Hematopoietic multipotent progenitor cell treated with erythropoietin and hydrocortisone succinate and interleukin-3 and kit ligand, for 4 days (in vitro differentiated cells): ENCODE measurements at places on chromosomes 12 and 14.
A peak's percentile ranks its signal among the peaks of the same experiment; 100 is the strongest.

DNA sequence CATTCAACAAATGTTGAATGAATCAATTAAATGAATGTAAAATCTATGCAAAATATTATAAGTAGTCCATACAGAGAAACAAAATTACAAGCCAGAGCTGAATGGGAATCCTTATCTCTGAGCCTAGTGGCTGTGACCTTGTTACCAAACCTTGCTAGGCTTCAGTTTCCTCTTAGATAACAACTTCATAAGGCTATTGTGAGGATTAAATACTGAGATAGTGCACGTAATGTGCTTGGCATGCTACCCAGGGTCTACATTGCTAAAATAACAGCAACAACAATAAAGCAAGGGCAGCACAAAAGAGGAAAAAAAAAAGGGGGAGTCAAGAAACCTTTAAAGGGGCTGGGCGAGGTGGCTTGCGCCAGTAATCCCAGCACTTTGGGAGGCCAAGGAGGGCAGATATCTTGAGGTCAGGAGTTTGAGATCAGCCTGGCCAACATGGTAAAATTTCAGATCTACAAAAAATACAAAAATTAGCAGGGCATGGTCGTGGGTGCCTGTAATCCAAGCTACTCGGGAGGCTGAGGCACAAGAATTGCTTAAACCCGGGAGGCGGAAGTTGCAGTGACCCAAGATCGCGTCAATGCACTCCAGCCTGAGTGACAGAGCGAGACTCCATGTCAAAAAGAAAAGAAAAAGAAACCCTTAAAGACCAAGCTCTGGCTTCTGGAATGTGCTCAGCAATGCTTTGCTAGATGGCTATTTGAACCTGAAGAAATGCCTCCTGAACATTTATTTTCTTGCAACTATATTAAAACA, 14.1 kb downstream of the STAB2 start:
- peak; percentile 31 for DNase-seq

DNA sequence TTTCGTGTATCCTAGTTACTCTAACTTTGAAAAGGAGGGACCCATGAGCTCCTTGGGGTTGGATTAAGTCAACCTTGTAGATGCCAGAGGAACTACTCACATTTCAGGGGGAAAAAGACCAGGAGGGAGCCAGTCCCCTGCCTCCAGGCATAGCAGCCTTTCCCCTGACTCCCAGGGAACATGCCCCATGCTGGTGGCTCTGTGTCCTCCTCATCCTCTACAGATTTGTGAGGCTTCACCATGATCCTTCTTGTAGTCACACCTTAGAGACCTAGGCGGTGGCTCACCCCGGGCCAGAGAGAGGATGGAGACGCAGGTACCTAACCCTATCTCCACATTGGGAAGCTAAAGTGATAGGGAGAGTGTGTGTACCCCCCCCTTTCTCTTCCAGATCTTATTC, 16.0 kb upstream of the PPP1R1A start:
- DNase-seq = no peak

GRCh38 chr12:122982963-122983788, 2.7 kb downstream of the ARL6IP4 start:
- no peak for DNase-seq

DNA sequence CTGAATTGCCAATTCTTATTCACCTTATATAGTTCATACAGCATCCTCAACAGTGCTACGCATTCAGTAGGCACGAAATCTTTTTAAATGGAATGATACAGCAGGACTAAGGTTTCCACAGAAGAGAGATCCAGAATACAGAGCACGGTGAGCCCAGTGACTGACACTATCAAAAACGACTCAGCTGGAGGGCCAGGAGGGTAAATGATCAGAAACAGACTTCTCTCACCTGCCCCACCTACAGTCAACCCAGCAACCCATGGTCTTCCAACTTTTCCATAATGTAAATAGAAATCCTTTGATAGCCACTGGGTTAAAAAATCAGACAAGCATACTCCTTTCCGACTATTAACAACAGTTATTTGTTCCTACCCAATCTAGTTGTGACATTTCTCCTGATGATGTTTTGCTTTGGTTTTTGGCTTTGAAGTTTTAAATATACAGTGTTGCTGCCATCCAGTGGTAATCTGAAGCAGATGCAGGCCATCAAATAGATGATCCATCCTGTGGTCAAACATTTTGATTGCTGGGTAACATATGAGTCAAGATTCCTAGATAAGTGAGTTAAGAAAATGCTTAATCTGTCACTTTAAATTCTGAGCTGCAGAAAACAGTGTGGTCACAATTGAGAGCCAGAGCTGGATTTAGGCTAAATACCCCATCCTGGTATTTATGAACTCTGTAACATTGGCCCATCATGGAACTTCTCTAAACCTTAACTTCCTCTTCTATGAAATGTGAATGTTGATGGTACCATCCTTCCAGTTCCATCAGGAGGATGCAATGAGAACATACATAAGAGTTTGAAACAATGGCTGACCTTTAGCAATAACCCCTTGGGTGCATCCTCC, 42.0 kb downstream of the GPHB5 start:
- peak; percentile 68 for DNase-seq

DNA sequence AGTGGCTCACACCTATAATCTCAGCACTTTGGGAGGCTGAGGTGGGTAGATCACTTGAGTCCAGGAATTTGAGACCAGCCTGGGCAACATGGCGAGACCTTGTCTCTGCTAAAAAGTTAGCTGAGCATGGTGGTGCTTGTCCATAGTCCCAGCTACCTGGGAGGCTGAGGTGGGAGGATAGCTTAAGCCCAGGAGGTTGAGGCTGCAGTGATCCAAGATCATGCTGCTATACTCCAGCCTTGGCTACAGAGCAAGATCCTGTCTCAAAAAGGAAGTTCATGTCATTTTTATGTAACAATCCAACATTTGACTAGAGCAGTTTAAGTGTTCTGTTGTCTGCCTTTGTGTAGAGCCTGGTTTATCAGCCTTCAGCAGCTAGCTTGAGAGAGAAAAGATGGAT, 6.2 kb downstream of the OXA1L start:
- no peak for DNase-seq

DNA sequence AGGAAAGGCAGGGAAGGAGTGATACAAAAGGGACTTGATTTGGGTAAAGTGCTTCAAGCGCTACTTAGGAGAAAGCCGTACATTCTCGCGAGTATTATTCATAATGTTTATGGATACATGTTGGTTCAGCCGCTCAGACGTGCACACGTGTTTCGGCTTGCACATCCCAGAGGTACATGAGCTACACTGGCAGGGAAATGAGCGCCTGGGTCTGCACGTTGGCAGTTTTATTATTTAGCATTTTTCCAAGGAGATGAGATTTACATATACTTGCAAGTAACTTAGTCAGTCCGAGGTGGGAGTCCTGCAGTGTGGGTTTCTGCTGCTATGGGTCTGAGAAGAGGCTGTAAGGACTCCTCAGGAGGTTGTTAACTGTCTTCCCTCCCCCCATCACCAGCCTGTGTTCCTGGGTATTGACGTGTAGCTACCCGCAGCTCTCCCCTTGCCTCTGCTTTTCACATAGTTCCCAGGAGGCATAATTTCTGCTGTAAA, 1.5 kb downstream of the PRKCH start:
- DNase-seq = peak; percentile 60

- no peak for DNase-seq
Measured at GRCh38 chr14:94405486-94405885, 17.1 kb upstream of the SERPINA1 start.

DNA sequence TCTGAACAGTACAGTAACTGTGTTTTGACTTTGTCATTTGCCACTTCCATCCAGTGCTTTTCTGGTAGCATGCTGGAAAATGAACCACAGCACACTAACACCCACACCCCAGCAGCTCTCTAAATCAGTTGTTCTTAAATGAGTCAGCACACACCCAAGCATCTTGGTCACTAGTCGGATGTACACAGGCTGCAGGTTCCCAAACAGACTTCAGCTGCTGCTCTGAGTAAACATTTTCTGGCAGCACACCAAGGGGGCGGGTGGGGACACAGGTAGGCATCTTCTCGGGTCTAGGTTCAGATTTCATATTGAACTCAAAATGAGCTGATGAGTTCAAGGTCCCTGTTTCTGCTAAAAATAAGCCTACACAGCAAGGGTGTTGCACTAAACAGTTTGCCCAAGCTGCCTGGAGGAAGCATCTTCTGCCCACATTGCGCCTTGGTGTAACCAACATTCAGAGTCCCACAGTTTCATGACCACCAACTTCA, 39.8 kb downstream of the IFNG start:
- DNase-seq = no peak

- no peak for DNase-seq
Measured at GRCh38 chr14:58327019-58327418, 28.7 kb downstream of the ARID4A start.

DNA sequence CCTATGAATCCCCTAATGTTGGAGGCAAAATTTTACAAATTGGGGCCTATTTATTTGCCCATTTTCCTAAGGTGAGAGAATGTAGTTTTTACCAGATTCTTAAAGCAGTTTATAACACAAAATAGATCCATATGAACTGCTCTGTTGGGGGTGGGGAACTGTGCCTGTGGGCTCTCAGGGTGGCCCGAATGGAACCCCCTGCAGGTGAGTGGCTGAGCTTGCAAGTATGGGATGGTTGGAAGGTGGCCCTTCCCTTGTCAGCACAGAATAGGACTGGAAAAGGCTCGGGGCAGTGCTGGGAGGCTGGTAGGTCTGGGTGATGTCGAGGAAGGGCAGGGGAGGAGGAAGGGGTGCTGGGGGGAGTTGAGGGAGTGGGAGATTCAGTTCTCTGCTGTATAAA, 4.9 kb downstream of the VSX2 start:
- DNase-seq = no peak

DNA sequence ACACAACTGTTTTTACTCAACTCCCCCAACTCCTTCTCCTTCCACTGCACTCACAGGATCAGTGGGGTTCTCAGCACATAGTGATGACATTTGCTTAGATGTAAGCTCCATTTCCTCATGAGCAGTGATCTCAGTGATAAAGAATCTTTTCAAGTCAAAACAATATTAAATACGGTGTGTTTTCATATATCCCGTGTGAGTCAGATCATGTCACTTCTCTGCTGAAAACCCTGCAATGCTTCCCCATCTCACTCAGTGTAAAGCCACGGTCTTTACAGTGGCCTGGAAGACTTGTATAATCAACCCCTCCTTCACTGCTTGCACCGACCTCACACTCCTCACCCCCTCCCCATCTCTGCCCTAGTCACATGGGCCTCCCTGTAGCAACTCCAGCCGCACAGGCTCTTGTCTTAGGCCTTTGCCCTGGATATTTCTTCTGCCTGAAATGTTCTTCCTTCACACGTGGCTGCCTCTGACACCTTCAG, 149.7 kb upstream of the ARHGAP5 start:
- DNase-seq = no peak

DNA sequence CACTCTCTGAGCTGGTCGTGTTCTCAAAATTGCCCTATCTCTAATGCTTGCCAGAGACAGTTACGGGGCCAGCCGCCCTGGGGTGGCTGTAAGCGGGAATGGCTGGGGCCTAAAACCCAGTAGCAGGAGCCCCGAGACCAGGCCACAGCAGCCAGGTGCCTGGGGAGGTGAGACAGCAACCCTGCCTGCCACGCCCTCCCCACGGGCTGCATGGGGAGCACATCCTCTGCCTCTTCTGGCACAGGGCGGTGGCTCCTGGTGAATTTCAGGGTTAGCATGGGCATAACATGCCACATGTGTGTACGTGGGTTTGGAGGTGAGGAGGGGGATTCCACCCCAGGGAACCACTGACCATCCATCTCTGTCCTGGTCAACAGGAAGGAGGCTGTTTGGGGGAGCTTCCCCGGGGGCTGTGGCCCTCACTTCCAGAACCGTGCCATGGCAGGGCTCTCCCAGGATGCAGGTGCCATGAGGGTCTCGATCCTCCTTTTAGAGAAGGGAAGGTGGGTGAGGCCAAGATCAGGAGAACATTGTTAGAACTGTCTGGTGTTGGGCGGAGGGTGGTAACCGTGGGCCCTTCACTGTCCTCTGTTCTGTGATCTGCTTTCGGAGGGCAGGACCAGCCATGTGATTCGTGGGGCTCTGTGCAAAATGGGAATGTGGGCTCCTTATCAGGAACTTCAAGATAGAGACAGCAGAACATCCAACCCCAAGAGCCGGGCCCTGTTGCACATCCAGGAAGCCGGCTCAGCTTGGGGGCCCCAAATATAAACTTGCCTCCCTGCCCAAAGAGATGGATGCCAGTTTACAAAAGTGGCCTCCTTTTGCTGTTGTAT, 312.2 kb upstream of the DIO3 start:
- DNase-seq = no peak

DNA sequence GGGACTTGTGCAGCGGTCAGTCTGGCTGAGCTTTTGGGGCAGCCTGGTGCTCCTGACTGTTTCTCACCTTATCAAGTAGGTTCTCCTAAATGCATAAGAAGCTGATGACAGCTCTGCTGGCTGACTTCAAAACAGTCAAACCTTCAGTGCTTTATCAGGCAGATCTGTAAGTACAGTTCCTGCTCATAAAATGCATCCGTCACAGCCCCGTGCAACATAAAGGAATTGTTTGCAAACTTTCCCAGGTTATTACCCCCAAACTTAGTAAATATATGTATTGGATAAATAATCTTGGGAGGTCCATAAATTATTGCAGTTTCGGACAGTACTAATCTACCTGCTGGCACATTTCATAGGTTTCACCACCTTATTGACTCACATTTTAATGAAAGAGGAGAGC, 10.7 kb downstream of the TUNAR start:
- no peak for DNase-seq

GRCh38 chr12:71061451-71061850, 96.3 kb downstream of the TSPAN8 start:
- DNase-seq = no peak

- peak; percentile 73 for DNase-seq
Measured at GRCh38 chr14:37246427-37246829, 48.7 kb downstream of the MIPOL1 start.

- DNase-seq = peak; percentile 53
Measured at GRCh38 chr12:113439606-113440030, 17.4 kb downstream of the SDSL start.

- DNase-seq = no peak
Measured at GRCh38 chr14:97633131-97633738, 836.1 kb downstream of the VRK1 start.

GRCh38 chr14:106511006-106511799, 984.8 kb downstream of the TMEM121 start:
- DNase-seq = peak; percentile 26

GRCh38 chr14:23366426-23366921, 1.5 kb upstream of the EFS start:
- DNase-seq = no peak

DNA sequence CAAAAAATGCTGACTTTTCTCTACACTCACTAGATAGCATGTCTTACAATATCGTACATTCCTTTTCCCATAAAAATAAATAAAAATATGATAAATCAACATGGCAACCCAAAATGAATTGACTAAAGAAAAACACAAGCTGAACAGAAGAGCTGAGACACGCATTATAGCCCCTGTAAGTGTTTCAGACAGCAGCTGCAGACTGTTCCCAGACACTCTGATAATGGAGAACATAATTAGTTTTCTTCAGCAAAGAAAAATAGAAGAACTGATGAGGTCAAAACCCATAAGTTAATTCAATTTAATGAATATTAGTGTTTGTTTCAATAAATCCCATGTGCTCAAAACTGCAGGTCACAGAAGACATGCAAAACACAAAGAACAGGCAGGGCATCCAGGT, 23.8 kb downstream of the ST8SIA1 start:
- no peak for DNase-seq

GRCh38 chr12:106341086-106341877, 16.3 kb upstream of the POLR3B start:
- no peak for DNase-seq

- peak; percentile 7 for DNase-seq
Measured at GRCh38 chr14:43898687-43899086, 608.4 kb downstream of the FSCB start.

GRCh38 chr12:31206038-31206670, 119.8 kb downstream of the SINHCAF start:
- DNase-seq = no peak

- DNase-seq = no peak
Measured at GRCh38 chr12:130622803-130623202, 93.3 kb downstream of the RIMBP2 start.

GRCh38 chr12:53352331-53353256, 16.4 kb upstream of the SP7 start:
- peak; percentile 95 for DNase-seq
